Right hindlimb (tissue), 1 donor: ENCODE measurements at places on chromosomes 4 and X.

DNA sequence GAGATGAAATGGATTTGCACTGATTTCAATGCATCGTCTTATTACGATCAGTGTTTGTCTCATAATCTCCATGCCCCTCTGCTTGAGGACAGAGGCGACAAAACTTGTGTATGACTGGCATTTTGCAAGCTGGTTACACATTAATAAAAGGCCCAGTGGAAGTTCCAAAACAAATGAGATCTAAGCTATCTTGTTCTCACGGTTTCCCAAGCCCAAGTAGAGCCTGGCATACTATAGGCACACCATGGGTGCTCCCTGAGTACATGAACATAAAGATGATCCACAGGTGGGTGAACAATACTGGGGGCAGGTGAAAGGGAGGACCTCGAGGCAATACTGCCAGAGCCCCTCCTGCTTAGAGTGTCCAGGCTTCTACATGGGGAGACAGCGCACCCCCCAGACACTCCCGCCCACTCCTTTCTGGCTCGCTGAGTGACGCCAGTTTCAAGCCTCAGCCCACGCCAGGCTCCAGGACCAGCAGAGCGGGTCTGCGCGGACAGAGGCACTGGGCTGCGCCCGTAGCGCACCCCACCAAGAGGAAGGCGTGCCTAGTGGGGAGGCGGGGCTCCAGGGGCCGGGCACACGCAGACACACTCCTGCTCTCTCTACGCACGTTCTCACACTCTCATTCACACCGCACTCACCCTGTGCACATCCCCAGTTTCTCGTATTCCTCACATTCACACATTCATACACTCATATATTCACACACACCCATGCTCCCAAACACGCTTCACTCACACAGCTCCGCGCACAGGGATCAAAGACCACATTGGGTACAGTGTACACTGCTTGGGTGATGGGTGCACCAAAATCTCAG, 8.9 kb upstream of the GSX2 start:
- DNase-seq = no peak

GRCh38 chr4:80307183-80307735, 28.3 kb upstream of the CFAP299 start:
- DNase-seq = no peak

- no peak for DNase-seq
Observed at GRCh38 chr4:130608121-130608520, 1512.2 kb downstream of the C4orf33 start.

DNA sequence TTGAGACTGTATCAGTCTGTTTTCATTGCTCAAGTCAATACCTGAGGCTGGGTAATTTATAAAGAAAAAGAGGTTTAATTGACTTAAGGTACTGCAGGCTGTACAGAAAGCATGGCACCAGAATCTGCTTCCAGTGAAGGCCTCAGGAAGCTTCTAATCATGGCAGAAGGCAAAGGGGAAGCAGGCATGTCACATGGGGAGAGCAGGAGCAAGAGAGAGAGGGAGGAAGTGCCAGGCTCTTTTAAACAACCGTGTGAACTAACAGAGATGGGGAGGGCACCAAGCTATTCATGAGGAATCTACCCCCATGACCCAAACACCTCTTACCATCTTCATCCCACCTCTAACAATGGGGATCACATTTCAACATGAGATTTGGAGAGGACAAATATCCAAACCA, 7.2 kb upstream of the TMEM131L start:
- DNase-seq = no peak

- no peak for DNase-seq
Observed at GRCh38 chrX:10630320-10630719, 9.9 kb upstream of the MID1 start.

DNA sequence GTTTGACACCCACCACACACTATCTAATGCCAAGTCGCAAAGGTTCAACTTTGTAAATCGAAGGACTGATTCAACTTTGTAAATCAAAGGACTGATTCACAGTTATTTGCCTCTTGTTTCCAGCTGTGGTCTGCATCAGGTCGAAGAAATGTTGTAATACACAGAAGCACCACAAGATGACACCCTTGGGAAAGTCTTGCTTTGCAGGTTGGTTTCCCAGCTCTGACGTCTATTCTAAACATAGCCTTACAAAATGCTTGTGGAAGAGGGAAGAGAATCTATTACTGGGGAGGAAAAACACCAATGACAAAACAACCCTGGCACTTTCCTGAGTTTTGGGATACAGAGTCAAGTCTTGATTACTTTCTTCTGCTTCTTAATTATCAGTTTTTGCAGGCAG, 35.3 kb downstream of the SUPT20HL1 start:
- DNase-seq = peak; percentile 61

DNA sequence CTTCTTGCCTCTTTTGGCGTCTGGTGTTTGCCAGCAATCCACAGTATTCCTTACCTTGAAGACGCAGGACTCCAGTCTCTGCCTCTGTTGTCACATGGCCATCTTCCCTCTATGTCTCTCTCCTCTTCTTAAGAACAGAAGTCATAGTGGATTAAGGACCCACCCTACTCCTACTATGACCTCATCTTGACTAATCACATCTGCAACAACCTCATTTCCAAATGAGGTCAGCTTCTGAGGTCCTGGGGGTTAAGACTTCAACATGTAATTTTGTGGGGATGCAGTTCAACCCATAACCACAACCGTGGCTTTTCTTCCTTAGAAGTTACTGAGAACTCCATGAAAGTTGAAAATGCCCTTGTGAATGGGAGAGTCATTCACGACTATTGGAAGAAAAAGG, 23.3 kb downstream of the TLR8 start:
- DNase-seq = no peak

GRCh38 chr4:74793757-74794381, 454 bp downstream of the BTC start:
- peak; percentile 57 for DNase-seq

DNA sequence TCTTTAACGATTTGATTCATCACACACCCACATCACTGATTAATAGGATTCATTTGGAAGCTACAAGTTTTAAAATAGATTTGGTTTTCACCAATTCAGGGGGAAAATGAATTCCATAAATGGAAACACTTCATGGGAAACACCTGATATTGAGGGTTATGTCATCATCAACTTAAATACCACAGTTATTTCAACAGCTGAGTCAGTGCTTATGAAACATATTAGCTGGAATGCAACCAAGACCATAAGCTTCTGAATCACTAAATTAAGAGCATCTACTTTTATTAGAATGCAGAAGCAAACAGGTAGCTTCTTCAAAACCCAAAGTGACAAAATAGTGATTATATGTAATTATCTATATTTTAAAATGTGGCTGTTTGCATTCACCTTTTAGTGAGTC, 207.8 kb upstream of the DCAF8L1 start:
- no peak for DNase-seq

- DNase-seq = peak; percentile 19
Observed at GRCh38 chr4:176563591-176563990, 229.1 kb downstream of the VEGFC start.
